ENCODE measurements at places on chromosomes 2 and 18. TPM values are rescaled to one million over a fixed set of nuclear protein-coding genes. Genes with fewer than 3 reads are reported as not detected.

GRCh38 chr2:133461484-133461883, 106.8 kb downstream of the NCKAP5 start:
- H3K27me3 ChIP-seq = no peaks in the 10 kb centered on the region
- H3K4me3 ChIP-seq = no peak overlapping the region
- no peaks in the 10 kb centered on the region for H3K4me1 ChIP-seq

DNA sequence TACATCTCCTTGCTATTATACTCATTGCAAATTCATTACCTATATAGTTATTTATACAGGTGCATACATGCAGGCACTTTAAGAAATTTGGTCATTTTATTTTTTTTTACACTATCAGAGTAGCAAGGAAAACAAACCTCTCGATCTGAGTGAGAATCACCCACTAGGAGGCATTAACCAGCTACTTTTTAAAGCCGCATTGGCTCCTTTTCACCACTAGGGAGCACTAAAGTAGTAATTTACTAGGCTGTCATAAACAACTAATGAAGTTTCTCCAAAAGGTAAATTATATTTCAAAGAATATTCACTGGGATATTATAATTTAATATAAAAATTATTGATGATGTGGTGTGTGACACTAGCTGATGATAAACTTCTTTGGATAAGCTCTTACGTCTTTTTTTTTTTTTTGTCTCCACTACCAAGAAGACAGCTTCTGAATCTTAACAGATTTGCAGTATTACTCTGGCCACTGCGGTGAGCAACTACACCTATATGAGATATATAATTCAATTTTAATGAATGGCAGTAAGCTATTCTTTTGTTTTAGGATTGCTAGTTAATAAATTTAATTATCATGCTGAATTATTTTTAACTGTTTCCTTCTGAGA, 101.9 kb downstream of the NOL4 start:
- peaks cover 42% of the 10 kb centered on the region for H3K27me3 ChIP-seq
- H3K4me3 ChIP-seq = no peak overlapping the region
- DNase-seq = peak; percentile 21
- H3K27ac ChIP-seq = no peak overlapping the region
- H3K36me3 ChIP-seq = no peaks in the 10 kb centered on the region

TEKT4 gene
- not detected for total RNA-seq

DNA sequence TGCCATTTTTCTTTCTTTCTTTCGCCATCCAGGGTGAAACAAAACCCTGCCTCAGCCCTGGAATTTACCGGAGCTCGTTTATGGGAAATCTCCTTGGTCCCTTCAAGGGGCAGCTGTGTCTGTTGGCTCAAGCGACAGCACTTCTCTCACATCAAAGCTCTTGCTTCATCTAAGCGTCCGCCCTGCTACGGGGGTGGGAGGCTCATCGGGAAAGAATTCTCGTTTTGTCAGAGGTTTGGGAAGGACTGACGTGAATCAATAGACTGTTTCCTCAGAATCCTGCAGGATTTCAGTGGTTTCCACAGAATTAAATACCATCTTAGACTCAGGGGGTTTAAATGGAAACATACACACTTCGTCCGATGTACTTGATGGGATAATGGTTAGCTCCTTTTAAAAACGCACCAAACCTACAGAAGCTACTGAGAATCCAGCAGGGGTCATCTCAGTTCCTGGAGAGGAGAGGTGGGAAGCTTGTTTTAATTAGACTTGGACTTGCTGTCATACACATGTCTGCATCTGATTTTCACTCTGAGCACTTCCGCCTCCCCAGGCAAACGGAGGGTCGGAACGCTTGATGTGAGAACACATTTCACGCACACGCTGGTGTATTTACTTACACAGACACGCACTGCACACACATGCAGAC, 91.6 kb downstream of the ASB1 start:
- H3K4me3 ChIP-seq = no peak overlapping the region
- no peak for DNase-seq
- no peak overlapping the region for H3K27ac ChIP-seq
- no peaks in the 10 kb centered on the region for H3K27me3 ChIP-seq

- H3K27me3 ChIP-seq = no peaks in the 10 kb centered on the region
- H3K27ac ChIP-seq = no peak overlapping the region
- DNase-seq = no peak
- H3K4me1 ChIP-seq = no peaks in the 10 kb centered on the region
- H3K4me3 ChIP-seq = no peak overlapping the region
Observed at GRCh38 chr2:9021563-9022211, 18.2 kb upstream of the MBOAT2 start.

BCL11A gene
- 45.0 TPM for total RNA-seq

DNA sequence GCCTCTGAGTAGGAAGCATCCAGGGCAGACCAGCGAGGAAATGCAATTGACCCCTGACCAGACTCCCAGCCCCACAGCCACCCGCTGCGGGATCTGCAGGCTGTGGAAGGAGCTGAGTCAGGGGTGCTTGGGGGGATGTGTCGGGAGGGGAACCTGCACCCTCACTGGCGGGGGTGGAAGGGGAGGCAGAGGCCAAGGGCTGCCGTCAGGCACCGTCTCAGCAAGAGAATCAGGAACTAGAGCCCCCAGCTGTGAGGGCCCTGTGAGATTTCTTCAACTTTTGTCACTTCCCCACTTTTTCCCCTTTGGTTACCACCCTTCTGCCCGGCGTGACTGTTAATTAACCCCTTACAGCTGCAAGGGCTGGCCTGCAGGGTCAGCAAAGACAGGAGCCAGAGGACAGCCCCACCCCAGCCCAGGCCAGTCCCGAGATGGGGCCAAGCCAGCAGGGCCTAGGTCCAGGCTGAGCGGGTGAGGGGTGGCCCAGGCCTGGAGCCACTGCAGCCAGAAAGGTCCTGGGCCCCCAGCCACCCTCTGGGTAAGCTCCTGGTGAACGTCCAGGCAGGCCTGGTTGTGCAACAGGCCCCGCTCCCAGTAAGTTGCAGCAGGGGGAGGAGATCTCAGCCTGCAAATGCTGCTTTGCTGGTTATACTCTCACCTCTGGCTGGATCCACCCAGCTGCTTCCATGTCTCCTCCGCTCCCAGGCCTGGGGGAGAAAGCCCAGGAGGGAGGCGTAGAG, 147.0 kb upstream of the ID2 start:
- DNase-seq = no peak
- H3K4me3 ChIP-seq = no peak overlapping the region
- no peaks in the 10 kb centered on the region for H3K27me3 ChIP-seq
- H3K4me1 ChIP-seq = 0 out of 2 replicates have a peak, but pooled peaks cover 8% of the 10 kb centered on the region
- peaks cover 9% of the 10 kb centered on the region for H3K36me3 ChIP-seq

GRCh38 chr18:65287652-65288051, 463.2 kb upstream of the CDH7 start:
- DNase-seq = no peak
- H3K27ac ChIP-seq = no peak overlapping the region
- no peak overlapping the region for H3K4me3 ChIP-seq

DNA sequence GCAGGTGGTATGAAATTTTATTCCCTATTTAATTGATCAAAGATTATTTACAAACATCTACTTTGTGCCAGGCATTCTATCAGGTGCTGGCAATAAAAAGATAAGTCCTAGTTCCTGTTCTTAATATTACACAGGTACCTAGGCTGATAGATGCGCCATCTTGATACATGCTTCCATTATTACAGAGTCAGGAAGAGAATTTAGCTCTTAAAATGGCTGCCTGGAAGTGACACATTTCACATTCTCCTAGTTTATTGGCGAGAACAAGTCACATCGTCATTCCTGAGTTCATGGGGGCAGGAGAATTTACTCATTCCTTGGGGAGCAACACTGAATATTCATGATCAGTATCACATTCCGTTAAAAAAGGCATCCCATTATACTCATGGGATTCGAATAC, 1.1 kb upstream of the DARS1 start:
- H3K4me3 ChIP-seq = peak overlapping the region; percentile 82
- H3K4me1 ChIP-seq = peaks cover 22% of the 10 kb centered on the region
- H3K36me3 ChIP-seq = peaks cover 17% of the 10 kb centered on the region
- DNase-seq = no peak

INHA gene
- total RNA-seq = 1.4 TPM

- peak overlapping the region; percentile 11 for H3K4me3 ChIP-seq
- peaks cover 49% of the 10 kb centered on the region for H3K4me1 ChIP-seq
- H3K27ac ChIP-seq = peak overlapping the region; percentile 80
- peaks cover 10% of the 10 kb centered on the region for H3K36me3 ChIP-seq
Observed at GRCh38 chr18:74289137-74289536, 2.6 kb downstream of the CYB5A start.

DNA sequence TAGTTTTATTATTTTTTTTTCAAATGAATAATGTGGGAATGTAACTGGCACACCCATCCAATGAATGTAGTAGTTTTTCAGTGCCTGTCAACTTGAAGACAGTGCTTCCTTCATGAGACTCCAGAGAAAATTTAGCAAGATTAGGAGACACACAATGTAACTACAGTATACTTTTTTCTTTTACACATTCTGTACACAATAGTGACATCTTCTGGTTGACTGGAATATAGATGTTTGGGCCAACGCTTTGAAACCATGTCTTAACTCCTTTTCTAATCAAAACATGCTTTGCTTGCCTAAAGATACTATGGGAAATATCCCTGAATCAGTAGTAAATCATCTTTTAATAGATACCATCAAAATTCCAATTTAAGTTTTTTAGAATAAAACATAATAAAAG, 229.5 kb upstream of the ZC3H15 start:
- H3K27me3 ChIP-seq = no peaks in the 10 kb centered on the region
- H3K4me1 ChIP-seq = peaks cover 24% of the 10 kb centered on the region
- H3K27ac ChIP-seq = peak overlapping the region; percentile 79
- H3K4me3 ChIP-seq = no peak overlapping the region
- no peak for DNase-seq
- H3K36me3 ChIP-seq = peaks cover 7% of the 10 kb centered on the region

DNA sequence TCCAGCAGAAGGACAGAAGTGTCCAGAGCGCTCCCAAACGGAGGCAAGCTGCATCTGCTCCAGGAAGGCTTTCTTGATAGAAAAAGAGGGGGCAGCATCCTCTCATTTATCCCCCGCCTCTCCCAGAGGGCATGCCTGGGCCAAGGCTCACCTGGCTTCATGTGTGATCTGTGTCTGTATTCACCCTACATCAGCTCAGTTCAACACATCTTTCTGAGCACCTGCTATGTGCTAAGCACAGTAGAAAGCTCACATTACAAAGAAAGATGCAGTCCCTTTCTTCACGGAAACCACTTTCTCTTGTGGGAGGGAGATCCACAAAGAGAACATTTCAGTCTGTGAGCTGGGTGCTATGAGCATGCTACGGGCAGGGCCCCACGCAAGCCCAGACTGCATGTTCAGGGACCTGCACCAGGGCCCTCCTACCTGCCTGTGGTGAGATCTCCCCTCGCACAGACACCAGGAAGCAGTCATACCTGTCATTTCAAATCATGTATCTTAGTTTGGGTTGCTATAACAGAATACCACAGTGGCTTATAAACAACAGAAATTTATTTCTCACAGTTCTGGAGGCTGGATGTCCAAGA, 90.7 kb downstream of the PDCL3 start:
- 0 out of 2 replicates have a peak, but pooled peaks cover 4% of the 10 kb centered on the region for H3K36me3 ChIP-seq
- H3K27me3 ChIP-seq = peaks cover under 1% of the 10 kb centered on the region
- no peak overlapping the region for H3K4me3 ChIP-seq
- no peaks in the 10 kb centered on the region for H3K4me1 ChIP-seq
- no peak for DNase-seq
- H3K27ac ChIP-seq = no peak overlapping the region

DNA sequence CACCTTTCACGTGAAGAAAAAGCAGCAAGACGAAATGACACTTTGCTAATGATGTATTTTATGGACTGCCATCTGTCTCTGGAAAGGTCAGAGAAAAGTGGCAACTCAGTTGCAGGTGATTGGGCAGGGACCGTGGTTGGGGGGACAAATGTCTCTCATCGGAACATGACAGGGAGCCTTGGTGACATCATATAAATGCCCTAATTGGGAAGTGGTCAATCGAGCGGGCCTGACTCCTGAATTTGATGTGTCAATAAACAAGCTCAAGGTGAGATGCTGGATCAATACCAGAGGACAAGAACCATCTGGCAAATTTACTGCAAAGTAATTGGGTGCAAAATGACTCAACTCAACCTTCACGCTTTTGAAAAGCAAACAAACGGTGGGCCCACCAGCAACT, 151.9 kb upstream of the SKOR2 start:
- no peak overlapping the region for H3K4me3 ChIP-seq
- peaks cover 4% of the 10 kb centered on the region for H3K27me3 ChIP-seq

- no peak overlapping the region for H3K27ac ChIP-seq
- H3K27me3 ChIP-seq = no peaks in the 10 kb centered on the region
- no peaks in the 10 kb centered on the region for H3K36me3 ChIP-seq
- peaks cover 15% of the 10 kb centered on the region for H3K4me1 ChIP-seq
- no peak overlapping the region for H3K4me3 ChIP-seq
- no peak for DNase-seq
Observed at GRCh38 chr2:128663371-128664050, 344.8 kb upstream of the HS6ST1 start.

GRCh38 chr2:190533968-190534309, 583 bp downstream of the NEMP2 start:
- H3K4me1 ChIP-seq = peaks cover 34% of the 10 kb centered on the region
- peak overlapping the region; percentile 80 for H3K27ac ChIP-seq
- H3K27me3 ChIP-seq = no peaks in the 10 kb centered on the region
- H3K36me3 ChIP-seq = peaks cover 24% of the 10 kb centered on the region
- peak overlapping the region; percentile 80 for H3K4me3 ChIP-seq
- no peak for DNase-seq

GRCh38 chr2:191082321-191082720, 68.3 kb upstream of the STAT1 start:
- DNase-seq = no peak
- no peak overlapping the region for H3K4me3 ChIP-seq
- H3K27me3 ChIP-seq = no peaks in the 10 kb centered on the region
- H3K4me1 ChIP-seq = peaks cover 21% of the 10 kb centered on the region
- H3K27ac ChIP-seq = no peak overlapping the region

DNA sequence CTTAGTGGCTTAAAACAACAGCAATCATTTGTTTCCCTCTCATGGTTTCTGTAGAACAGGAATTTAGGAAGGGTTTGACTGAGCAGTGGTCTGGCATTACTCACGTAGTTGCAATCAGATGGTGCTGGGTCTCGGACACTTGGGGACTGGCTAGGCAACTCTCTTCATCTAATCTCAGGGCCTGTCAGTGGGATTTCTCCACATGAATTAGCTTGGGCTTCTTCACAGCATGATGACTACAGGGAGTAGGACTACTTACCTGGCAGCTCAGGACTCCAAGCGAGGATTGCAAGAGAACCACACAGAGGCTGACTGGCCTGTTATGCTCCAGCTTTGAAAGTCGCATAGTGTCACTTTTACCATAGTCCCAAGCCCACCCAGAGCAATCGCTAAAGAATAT, 125.1 kb downstream of the TTC27 start:
- no peak overlapping the region for H3K27ac ChIP-seq
- no peak overlapping the region for H3K4me3 ChIP-seq
- peaks cover 8% of the 10 kb centered on the region for H3K4me1 ChIP-seq
- H3K36me3 ChIP-seq = peaks cover 19% of the 10 kb centered on the region
- no peaks in the 10 kb centered on the region for H3K27me3 ChIP-seq
- DNase-seq = no peak

- H3K4me1 ChIP-seq = peaks cover 6% of the 10 kb centered on the region
- H3K27ac ChIP-seq = no peak overlapping the region
- no peak for DNase-seq
- H3K27me3 ChIP-seq = no peaks in the 10 kb centered on the region
- no peaks in the 10 kb centered on the region for H3K36me3 ChIP-seq
- no peak overlapping the region for H3K4me3 ChIP-seq
Observed at GRCh38 chr2:3604207-3604877, 9.4 kb downstream of the COLEC11 start.

GRCh38 chr2:232137356-232138147, 176.0 kb downstream of the DIS3L2 start:
- no peak for DNase-seq
- no peaks in the 10 kb centered on the region for H3K27me3 ChIP-seq
- H3K36me3 ChIP-seq = no peaks in the 10 kb centered on the region

Measured in WTC11 (cell line).